Activated CD8-positive, alpha-beta memory T cell treated with anti-CD3 and anti-CD28 coated beads for 48 hours (primary cell): ENCODE measurements at places on chromosomes 13 and 19.

GRCh38 chr13:37561031-37561430 is 37.5 kb downstream of the POSTN start:
- DNase-seq, result no peak

DNA sequence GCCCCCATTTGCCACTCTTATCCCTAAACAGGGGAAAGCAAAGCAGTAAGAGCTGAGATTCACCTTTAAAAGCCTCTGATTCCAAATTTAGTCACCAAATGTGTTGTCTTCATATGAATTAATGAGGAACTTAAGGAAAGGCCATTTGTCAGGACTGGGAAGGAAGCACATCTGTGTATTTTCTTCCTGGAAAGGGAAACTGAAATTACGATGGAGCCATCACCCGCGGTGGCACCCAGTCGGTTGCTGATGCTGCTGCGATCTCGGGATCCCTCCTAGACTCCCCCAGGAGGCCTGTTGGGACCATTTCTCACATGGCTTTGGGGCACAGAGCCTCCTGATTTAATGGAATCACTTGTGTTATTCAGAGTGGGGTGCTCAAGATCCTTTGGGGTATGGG is 7.4 kb upstream of the IL4I1 start:
- DNase-seq, result no peak

DNA sequence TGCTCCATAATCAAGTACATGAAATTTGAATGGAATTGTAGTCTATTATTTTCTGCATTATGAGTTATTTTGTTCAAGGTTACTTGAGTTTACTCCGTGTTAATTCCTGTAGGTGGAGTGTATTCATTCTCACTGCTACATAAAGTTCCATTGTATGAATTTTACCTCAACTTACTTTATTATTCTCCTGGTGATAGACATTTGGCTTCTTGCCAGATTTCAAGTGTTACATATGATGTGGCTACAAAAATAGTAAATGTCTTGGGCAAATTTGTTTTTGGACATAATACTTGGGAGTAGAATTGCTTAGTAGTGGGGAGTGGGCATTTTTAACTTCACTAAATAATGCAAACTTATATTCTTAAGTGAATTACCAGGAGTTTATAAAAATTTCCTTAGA is 328.9 kb downstream of the SHISA2 start:
- DNase-seq, result no peak

GRCh38 chr13:109881347-109881725 is 95.0 kb upstream of the IRS2 start:
- DNase-seq, result no peak

DNA sequence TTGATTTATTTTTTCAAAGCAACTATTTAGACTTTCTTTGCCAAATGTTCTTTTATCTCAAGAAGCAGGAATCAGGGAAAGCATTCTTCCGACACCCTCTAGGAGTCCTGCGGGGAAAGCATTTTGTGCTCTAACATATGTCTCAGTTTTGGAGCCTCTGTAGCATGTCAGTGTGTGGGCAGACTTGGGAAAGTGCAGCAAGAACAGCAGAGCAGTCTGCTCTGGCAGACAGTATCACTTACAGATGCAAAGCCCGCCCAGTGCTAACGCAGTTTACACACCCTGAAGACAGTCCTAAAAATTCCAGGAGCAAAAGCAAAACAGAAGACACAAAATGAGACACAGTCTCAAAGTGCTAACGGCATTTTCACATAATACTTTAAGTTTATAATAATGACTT is 393.5 kb downstream of the KLF12 start:
- DNase-seq, result no peak

DNA sequence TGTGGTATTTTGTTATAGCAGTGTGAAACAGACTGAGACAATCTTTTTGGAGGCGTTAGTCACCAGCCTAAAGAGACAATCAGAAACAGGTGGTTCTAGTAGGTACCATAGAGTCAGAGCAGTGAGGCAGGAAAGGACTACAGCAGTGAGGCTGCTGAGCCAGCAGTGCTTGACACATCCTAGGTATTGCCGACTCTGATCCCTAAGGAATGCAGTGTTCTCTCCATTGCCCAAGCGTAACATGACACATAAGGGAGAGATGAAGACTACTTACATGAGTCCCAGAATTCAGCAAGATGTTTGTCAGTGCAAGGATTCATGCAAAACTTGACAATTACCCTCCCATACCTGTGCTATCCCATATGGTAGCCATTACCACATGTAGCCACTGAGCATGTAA is 62.4 kb upstream of the XPO4 start:
- DNase-seq, result no peak

DNA sequence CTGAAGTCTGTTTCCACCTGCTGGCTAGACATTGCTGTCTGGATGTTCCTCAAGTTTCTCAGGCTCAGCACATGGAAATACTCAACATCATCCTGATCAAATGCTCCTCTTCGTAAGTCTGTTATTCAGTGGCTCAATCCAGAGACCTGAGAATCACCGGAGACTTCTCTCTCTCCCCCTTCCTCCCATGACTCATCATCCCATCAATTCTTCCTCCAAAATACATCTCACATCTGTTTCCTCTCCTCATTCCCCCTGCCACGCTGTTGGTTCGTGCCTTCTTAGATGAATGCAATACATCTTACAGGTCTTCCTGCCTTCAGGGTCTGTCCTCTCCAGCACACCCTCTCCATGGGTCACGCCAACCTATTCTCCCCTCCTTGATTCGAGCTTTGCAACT is 7.4 kb upstream of the RXFP2 start:
- no peak for DNase-seq
